ENCODE measurements at places on chromosomes 13 and 19.
A peak's percentile ranks its signal among the peaks of the same experiment; 100 is the strongest.

DNA sequence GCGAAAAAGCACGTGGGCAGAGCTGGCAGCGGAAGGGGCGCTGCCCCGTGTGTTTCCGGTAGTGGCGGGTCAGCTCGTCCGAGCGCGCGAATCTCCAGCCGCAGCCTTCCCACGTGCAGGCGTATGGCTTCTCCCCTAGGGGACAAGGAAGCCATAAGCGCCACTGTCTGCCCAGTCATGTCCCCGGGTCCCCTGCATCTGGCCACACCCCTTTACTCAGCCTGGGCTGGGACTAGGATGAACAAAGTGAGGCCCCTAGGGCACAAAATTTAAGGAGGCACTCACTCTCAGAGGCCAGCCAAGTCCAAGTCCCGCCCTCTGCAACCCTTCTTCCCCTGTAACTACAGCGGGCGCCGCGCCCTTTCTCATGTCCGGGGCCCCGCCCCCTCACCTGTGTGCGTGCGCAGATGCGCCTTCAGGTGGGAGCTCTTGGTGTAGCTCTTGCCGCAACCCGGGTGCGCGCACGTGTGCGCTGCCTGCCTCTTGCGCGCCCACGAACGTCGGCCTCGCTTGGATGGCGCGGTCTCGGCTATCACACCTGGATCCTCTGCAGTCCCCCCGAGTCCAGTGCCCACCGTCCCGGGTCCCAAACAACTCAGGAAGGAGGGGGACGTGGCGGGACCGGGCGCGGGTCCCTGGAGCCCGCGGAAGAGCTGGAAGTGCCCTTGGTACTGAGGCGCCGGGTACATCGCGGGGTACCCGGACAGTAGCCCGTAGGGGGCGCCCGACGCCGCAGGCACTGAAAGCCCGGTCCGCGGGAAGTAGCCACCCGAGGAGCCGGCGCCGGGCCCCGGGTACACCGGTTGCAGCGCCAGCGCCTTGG lies 1.9 kb downstream of the KLF1 start:
- peak; percentile 83 for DNase-seq

DNA sequence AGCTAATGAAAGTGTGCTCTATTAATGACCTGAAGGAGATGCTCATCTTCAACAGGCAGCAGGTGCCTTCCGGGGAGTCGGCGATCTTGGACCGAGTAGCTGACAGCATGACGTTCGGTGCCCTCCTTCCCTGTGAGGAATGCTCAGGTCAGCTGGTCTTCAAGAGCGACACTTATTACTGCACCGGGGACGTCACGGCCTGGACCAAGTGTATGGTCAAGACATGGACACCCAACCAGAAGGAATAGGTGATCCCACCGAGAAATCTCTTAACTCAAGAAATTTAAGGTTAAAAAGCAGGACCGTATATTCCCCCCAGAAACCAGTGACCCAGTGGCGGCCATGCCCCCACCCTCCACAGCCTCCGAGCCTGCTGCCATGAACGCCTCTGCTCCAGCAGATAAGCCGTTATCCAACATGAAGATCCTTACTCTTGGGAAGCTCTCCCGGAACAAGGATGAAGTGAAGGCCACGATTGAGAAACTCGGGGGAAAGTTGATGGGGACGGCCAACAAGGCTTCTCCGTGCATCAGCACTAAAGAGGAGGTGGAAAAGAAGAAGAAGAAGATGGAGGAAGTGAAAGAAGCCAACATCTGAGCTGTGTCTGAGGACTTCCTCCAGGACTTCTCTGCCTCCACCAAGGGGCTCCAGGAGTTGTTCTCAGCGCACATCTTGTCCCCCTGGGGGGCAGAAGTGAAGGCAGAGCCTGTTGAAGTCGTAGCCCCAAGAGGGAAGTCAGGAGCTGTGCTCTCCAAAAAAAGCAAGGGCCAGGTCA lies 22.8 kb upstream of the ANKRD10 start:
- DNase-seq, result peak; percentile 61

GRCh38 chr13:46613409-46614049 lies 60.6 kb downstream of the LRCH1 start:
- DNase-seq, result no peak

- DNase-seq, result no peak
These were observed 12.6 kb upstream of the ZNF414 start for GRCh38 chr19:8526345-8527091.

DNA sequence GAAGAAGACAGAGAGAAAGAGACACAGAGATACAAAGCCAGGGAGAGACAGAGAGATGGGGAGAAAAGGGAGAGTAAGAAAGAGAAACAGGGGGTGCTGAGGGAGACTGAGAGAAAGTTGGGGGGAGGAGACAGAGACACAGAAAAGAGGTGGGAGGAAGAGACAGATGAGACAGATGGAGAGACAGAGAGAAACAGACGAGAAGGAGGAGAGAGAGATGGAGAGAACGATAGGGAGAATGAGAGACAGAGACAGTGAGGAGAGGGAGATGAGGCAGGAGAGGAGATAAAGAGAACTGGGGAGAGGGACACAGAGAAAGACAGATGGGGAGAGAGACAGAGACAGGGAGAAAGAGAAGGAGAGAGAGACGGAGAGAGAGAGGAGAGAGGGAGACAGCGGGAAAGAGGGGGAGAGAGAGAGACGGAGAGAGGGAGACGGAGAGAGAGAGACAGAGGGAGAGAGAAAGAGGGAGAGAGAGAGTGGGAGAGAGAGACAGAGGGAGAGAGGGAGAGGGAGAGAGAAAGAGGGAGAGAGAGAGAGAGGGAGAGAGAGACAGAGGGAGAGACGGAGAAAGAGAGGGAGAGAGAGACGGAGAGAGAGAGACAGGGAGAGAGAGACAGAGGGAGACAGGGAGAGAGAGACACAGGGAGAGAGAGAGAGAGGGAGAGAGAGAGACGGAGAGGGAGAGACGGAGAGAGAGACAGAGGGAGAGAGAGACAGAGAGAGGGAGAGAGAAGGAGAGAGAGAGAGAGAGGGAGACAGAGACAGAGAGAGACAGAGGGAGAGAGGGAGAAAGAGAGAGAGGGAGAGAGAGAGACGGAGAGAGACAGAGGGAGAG lies 12.6 kb downstream of the JOSD2 start:
- DNase-seq, result no peak

GRCh38 chr19:46648961-46649960 lies 11.7 kb downstream of the DACT3 start:
- DNase-seq, result no peak

- no peak for DNase-seq
These were observed 828 bp upstream of the PBX4 start for GRCh38 chr19:19619181-19619848.

- DNase-seq, result no peak
These were observed 6.7 kb downstream of the ZNF793 start for GRCh38 chr19:37513397-37513796.

- DNase-seq, result no peak
These were observed 20.8 kb downstream of the SUGT1 start for GRCh38 chr13:52673465-52673864.

GRCh38 chr13:42378383-42378780 lies 106.4 kb downstream of the AKAP11 start:
- no peak for DNase-seq

- no peak for DNase-seq
These were observed 263 bp downstream of the RHPN2 start for GRCh38 chr19:33064458-33064791.

DNA sequence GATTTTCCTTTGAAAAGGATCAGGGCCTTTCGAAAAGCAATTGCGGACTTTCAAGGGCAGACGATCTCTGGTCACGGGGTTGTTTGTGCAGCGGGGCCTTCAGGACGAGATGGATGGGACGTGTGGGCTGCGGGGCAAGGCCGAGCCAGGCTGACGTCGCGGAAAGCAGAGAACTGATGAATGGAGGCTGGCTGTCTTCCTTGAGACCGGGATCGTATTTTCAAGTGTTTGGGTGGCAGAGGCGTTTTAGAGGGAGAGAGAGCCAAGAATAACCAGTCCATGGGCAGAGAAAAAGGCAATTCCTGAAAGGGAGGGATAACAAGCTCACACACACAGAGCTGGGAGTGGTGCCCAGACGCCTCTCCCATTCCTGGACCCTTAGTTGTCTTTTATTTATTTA lies 138.9 kb upstream of the USP29 start:
- no peak for DNase-seq

GRCh38 chr13:60646620-60647019 lies 249.6 kb downstream of the TDRD3 start:
- no peak for DNase-seq

- DNase-seq, result no peak
These were observed 103.7 kb upstream of the USP29 start for GRCh38 chr19:57016076-57016475.

DNA sequence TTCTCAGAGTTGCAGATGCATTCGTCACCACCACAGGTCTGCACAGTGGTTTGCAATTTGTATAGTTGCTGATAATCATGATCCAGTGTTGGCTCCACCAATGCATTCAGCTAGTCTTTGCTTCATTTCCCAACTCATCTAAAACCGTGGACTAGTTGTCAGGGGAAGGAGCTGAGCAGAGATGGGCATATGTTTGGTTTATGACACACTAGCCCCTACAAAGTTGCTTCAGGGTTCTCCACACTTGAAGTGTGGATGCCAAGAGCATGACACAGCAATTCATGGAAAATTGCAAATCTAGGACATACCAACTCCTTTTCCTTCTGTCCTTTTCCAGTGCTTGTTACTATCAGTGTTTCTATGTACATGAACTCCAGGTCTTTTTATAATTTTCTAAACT lies 168.0 kb downstream of the TNFSF13B start:
- no peak for DNase-seq

- no peak for DNase-seq
These were observed 9.9 kb upstream of the ZNF536 start for GRCh38 chr19:30362156-30362754.

- no peak for DNase-seq
These were observed 2.6 kb downstream of the HSH2D start for GRCh38 chr19:16146112-16146511.

GRCh38 chr19:18601875-18602274 lies 4.7 kb downstream of the CRLF1 start:
- no peak for DNase-seq

DNA sequence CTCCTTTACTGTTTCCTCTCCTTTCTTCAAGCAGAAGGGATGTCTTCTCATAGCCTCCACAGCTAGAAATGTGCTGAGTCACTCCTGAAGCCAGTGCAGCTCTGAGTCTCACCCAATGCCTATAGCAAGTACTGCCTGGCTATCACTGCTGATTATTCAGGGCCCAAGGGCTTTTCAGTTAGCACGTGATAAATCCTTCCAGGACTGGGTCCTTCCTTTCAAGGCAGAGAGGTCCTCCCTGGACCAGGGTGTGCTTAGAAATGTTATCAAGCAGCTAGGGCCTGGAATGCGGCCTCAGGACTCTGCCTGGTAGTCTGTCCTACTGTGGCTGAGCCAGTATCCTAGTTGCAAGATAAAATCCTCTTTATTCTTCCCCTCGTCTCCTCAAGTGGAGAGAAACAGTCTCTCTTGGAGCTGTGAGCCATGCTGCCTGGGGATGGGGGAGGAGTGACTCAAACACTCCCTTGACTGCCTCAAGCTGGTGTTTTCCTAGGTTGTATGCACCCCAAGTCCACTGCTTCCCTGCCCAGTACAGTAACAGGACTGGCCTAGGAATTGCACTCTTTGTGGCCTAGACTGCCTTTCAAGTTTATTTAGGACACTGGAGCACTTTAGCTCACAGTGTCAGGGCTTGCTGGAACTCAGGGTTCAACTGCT lies 198.7 kb upstream of the SERP2 start:
- DNase-seq, result peak; percentile 15

DNA sequence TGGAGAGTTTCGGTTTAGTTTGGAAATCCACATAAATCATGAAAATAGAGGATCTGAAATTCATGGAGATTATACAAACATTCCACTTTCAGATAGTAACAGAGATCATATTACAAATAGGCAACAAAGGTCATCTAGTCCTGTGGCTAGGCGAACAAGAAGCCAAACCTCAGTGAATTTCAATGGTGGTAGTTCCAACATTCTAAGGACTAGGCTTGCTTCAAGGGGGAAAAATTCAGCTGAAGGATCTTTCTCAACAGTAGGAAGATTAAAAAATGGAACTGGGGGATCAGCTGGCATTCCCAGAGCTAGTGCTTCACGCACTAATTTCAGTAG lies 47.0 kb downstream of the FOXO1 start:
- no peak for DNase-seq

- DNase-seq, result no peak
These were observed 6.7 kb upstream of the DCUN1D2 start for GRCh38 chr13:113497217-113497616.

GRCh38 chr19:1468821-1469254 lies 10.2 kb downstream of the C19orf25 start:
- DNase-seq, result peak; percentile 55

DNA sequence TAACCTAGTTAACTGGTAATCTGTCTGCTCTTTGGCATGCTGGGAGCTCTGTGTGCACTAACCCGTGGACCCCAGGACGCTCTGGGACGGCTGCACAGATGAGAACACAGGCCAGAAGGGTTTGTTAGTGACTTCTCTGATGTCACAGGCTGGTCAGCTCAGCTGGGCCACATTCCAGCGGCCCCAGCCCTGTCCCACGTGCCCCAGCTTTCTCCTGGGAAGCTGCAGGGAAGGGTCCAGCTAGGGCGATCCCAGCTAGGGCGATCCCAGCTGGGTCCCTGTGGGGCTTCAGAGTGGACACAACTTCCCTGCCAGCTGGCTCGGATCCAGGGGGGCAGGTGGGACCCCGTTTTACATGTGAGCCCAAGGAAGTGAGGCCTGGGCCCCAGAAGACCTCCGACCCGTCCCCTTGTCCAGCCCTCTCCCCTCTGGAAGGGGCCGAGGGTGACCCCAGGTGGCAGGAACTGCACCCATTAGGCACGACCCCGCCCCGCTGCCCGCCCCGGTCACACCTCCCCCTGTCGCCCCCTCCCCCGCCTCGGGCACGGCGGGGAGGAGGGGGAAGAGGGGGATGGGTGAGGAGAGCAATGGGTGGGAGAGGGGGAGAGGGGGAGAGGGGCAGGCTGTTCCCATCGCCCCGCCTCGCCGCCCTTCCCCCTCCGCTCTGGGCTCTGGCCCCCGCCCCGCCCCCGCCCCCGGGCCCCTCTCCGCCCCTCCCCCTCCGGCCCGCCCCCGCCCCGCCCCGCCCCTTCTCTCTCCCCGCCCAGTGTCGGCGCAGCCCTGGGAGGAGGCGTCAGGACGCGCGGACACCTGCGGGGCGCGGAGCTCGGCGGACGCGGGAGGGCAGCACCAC lies 75.2 kb upstream of the MCF2L start:
- DNase-seq, result no peak

DNA sequence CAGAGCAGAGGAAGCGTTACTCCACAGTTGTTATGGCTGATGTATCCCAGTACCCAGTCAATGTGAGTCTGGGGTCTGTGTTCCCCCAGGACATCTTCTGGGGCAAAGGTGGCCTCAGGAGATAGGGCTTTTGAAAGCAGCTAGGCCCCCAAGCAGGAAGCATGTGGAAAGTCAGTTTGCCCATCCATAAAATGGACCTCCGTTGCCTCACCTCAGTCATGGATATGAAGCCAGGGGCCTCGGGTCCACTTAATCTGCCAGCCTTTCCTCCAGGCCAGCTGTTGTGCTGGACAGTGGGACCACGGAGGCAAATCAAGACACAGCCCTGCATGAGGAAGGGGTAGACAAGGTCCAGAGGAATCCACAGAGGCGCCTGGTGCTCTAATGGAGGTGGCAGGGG lies 3.3 kb downstream of the EPS8L1 start:
- DNase-seq, result no peak

GRCh38 chr19:41893899-41894298 lies 10.9 kb downstream of the ARHGEF1 start:
- no peak for DNase-seq
